GDM1 (cell line): ENCODE measurements at places on chromosomes 16 and 17.

DNA sequence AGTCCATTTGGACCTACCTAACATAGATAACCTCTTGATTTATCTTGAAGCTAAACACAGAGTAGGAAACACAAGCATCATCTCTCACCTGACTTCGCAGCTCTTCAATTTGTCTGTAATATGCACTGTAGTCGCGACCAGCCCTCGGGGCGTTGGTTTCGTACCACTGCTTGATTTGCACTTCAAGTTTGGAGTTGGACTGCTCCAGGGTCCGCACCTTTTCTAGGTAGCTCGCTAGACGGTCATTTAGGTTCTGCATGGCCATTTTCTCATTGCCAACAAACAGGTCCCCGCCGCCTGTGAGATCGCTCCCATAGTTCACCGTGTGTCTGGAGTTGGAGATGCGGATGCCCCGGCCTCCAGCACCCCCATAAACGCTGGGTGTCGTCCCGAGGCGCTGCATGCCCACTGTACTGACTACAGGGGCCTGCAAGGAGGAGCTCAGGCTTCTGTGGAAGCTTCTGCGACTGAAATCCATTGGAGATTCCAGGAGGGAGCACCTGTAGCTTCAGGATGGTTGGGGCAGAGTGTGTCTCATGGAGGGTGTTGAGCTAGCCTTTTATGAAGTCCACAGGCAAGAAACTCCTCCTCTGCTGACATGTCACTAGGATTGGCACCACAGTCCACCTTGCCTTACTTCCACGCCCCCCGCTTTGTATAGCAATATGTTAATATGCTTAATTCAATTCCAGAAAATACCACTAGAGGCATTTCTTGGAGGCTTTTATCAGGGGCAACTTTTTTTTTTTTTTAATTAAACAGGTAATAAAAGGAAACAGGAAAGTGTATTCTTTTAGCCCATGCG, at the start of gene KRT20:
KRT20 (minus strand) TSS at position 535 of the 805 bp plus-strand sequence; CDS start at position 478, 57 bp downstream.
- no peak for DNase-seq

- no peak for DNase-seq
These were observed 11.8 kb downstream of the SIAH1 start for GRCh38 chr16:48373258-48374029.

DNA sequence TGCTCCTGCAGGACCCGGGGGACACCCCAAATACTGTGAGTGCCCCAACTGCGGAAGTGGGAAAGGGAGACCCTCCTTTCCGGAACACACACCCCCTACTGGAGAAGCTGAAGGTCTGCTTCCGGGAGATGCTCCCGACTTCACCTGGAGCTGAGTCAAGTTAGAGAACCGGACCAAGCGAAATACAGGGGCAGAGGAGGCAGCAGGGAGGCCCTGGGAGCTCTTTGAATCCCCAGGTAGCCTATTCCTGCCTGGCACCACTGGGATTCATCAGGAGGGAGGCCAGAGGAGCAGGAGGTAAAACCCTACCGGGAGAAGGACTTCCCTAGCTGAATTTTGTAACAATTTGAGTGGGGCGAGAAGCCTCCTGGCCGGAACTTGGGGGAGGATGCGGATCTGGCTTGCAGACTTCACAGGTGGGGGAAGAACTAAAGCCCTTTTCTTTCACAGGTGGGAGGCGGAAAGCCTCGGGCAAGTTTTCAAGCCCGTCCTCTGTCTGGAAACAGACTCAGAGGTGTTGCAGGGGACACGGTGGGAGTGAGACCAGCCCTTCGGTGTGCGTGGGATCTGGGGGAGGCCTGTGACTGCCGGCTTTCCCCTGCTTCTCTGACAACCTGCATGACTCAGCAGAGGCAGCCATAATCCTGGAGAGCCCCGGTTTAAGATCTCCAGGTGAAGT, 22.4 kb upstream of the TEKT1 start:
- no peak for DNase-seq

DNA sequence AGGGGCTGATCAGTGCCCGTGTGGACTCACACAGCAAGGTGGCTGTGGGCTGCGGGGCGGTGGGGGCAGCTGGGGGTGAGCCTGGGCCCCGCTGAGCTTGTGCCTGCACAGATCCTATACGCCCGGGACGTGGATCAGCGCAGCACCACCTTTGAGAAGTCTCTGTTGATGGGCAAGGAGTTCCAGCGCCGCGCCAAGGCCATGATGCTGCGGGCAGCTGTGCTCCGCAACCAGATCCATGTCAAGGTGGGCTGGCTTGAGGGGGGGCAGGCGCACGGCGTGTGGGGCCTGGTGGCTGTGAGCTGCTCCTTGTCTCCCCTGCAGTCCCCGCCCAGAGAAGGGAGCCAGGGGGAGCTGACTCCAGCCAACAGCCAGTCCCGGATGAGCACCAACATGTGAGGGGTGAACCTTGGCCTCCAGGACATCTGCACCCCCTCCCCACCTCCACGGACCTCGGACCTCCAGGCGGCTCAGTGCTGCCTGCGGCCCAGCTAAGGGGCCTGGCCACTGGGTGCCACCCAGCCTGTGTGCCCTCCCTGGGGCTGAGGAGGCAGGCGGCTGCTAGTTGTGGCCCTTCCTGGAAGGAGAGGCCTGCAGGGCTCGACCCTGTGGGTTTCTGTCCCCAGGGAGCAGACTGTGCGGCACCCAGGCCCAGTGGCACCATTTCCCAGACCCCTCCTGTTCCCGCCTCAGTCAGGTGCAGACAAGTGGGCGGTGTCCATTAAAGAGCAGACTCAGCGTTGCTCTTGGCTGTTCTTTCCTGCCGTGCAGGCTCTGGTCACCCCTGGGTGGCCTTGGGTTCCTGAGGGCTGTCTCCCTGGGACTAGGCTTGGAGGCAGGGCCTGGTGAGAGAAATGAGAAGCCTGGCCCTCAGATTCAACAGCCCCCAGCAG, 5.3 kb downstream of the GPS1 start:
- no peak for DNase-seq

DNA sequence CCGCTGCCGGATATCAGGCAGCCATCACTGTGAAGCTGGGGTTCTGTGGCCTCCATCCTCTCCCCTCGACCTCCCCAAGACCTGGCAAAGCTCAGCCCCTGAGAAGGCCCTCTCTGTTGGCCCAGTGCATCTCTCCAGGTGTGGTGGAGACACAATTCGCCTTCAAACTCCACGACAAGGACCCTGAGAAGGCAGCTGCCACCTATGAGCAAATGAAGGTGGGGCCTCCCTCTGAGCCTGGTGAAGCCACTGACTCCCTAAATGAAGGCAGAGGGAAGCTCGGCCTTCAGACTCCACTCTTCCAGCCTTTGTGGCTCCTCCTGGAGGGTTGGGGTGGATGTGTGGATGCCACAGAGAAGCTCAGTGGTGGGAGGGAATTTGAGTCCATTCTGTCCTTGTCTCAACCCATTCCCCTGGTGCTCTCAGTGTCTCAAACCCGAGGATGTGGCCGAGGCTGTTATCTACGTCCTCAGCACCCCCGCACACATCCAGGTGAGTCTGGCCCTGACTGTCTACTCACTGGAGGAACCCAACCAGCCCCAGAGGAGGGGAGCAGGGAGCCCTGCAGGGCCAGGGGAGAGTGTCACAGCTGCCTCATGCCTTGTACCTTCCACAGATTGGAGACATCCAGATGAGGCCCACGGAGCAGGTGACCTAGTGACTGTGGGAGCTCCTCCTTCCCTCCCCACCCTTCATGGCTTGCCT, 1.7 kb upstream of the MRM1 start:
- no peak for DNase-seq

- DNase-seq = no peak
These were observed 167.1 kb downstream of the NTN1 start for GRCh38 chr17:9188367-9188766.

- no peak for DNase-seq
These were observed 103.7 kb downstream of the XYLT1 start for GRCh38 chr16:17367036-17367435.

DNA sequence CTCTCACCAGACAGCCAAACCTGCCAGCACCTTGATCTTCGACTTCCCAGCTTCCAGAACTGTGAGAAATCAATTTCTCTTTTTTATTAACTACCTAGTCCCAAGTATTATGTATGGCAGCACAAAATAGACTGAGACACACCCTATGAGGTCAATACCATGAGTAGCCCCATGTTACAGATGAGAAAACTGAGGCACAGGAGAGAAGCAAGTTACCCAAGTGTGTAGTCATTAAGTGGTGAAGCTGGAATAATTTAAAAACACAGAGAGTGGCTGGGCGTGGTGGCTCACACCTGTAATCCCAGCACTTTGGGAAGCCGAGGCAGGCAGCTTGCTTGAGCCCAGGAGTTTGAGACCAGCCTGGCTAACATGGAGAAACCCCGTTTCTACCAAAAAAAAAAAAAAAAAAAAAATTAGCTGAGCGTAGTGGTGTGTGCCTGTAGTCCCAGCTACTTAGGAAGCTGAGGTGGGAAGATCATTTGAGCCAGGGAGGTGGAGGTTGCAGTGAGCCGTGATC, 4.9 kb downstream of the NQO1 start:
- no peak for DNase-seq

GRCh38 chr17:5516060-5516792, 29.9 kb downstream of the MIS12 start:
- no peak for DNase-seq

GRCh38 chr17:50102164-50102991, 7.2 kb downstream of the PDK2 start:
- DNase-seq = no peak

DNA sequence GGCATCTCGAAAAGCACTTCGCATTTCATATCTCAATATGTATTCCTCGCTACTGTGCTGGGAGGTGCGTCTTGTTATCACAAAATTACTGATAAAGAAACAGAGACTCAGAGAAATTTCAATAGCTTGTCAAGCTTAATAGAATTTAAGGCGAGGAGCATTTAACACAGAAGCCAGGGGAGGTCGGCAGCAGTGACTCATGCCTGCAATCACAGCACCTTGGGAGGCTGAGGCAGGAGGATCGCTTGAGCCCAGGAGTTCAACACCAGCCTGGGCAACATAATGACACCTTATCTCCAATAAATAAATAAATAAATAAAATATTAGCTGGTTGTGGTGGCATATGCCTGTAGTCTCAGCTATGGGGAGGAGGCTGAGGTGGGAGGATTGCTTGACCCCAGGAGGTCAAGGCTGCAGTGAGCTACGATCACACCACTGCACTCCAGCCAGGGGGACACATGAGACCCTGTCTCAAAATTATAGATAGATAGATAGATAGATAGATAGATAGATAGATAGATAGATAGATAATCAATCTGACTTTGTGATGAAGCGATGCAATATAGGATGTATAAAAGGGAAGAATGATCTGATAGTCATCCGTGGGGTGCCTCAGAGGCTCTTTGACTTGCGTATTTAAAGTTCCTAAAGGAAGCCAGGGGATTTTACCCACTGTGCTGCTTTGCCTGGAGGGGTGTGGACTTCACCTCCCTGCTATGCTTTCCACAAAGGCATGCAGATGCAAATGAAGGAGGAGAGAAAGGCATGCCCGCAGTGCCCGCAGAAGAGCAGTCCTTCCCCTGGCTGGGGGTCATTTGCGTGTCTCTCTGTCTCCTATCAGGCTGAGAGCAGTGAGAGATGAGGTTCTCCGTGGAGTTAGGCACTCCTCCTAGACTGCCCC, 15.9 kb upstream of the USP10 start:
- no peak for DNase-seq
